ENCODE measurements at places on chromosomes 6 and 20. TPM values are rescaled to one million over a fixed set of nuclear protein-coding genes. Genes with fewer than 3 reads are reported as not detected.
A peak's percentile ranks its signal among the peaks of the same experiment; 100 is the strongest.

GRCh38 chr20:33871362-33871761 lies 60.2 kb downstream of the CHMP4B start:
- no peak for DNase-seq

- no peak for DNase-seq
Observed at GRCh38 chr6:35403544-35404442, 48.3 kb upstream of the FANCE start.

DNA sequence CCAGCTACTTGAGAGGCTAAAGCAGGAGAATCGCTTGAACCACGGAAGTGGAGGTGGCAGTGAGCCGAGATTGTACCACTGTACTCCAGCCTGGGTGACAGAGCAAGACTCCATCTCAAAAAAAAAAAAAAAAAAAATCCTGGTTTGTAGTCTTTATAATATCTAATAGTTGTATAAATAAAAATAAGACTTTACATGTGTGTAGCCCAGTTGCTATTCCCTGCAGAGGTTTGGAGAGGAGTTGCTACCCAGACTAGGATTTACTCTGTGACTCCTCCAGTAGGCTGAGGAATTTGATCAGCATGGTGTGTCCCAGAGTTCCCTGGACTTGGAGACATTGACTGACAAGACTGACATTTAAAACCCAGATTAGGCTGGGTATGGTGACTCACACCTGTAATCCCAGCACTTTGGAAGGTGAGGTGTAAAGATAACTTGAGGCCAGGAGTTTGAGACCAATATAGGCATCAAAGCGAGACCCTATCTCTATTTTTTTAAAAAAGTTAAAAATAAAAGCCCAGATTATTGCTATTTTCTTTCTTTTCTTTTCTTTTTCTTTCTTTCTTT lies 10.2 kb downstream of the CHMP4B start:
- no peak for DNase-seq

Gene GPR63
- total RNA-seq = 0.41 TPM

Gene SERINC3
- 58.2 TPM for total RNA-seq

DNA sequence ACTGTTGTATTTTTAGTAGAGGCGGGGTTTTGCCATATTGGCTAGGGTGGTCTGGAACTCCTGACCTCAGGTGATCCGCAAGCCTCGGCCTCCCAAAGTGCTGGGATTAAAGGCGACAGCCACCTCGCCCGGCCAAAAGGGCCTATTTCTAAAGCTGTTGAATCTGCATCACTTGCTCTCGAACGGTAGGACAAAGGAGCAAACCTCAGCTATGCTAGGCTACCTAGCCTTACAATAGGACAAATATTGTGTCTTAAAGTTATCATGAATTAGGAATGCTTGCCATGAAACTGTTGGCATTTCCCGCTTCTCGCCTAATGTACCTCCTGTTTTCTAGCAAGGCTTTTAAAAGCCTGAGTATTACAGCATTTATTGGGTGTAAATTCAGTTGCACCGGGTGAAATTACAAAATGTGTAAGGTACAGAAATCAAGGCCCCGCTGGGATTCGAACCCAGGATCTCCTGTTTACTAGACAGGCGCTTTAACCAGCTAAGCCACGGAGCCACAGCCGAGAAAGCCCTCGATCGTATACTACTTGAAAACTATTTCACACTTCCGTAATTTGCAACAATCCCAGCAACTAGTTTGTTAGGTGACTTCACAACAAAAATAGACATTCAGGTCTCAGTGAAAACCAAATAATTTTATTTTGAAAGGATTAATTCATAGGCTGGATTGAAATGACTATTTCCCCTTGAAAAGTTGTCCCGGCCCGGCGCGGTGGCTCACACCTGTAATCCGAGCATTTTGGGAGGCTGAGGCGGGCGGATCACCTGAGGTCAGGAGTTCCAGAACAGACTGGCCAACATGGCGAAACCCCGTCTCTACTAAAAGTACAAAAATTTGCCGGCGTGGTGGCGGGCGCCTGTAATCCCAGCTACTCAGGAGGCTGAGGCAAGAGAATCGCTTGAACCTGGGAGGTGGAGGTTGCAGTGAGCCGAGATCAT lies 211.6 kb upstream of the ZNF184 start:
- DNase-seq = peak; percentile 59

- DNase-seq = no peak
Observed at GRCh38 chr20:11331096-11331495, 586.6 kb upstream of the BTBD3 start.

Gene LPIN3
- total RNA-seq = 4.4 TPM

Gene CARMIL1
- 13.4 TPM for total RNA-seq
